Activated naive CD8-positive, alpha-beta T cell treated with anti-CD3 and anti-CD28 coated beads, Interleukin-2, amount 10 ng/mL, durations not matched to agents 7 days and 5 days (primary cell): ENCODE measurements at places on chromosomes 16 and 17.

GRCh38 chr17:2482218-2482617, 29.5 kb downstream of the METTL16 start:
- no peak for DNase-seq

DNA sequence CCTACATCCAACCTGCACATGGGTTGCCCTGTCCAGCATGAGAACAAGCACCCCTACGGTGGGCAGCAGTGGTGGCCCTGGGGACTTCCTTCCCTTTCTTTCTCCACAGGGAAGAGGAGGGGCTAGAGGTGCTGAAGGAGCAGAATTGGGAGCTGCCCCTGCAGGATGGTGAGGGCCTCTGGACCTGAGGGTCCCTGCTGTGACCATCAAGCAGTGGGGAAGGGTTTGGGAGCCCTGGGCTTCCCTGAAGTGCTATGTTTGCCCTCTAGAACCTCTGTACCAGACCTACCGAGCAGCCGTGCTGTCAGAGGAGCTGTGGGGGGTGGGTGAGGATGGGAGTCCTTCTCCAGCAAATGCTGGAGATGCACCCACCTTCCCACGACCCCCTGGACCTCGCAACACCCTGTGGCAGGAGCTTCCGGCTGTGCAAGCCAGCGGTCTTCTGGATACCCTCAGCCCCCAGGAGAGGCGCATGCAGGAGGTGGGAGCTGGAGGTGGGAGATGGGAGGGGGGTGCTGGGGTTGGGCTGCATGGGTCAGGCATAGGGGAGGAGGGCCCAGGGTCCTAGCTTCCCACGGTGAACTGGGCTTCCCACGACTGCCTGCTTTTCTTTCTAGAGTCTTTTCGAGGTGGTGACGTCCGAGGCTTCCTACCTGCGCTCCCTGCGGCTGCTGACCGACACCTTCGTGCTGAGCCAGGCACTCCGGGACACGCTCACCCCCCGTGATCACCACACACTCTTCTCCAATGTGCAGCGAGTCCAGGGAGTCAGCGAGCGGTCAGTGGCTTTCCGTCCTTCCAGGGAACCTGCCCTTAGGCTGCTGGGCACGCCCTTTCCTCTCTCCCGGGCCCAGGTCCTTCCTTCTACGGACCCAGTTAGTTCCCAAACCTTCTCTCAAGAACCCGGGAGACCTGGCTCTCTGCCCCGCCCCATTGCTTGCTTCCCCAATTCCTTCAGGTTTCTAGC, 5.0 kb downstream of the ARHGEF15 start:
- DNase-seq = no peak

- no peak for DNase-seq
These were observed 3.1 kb upstream of the AP2B1 start for GRCh38 chr17:35584061-35584460.

DNA sequence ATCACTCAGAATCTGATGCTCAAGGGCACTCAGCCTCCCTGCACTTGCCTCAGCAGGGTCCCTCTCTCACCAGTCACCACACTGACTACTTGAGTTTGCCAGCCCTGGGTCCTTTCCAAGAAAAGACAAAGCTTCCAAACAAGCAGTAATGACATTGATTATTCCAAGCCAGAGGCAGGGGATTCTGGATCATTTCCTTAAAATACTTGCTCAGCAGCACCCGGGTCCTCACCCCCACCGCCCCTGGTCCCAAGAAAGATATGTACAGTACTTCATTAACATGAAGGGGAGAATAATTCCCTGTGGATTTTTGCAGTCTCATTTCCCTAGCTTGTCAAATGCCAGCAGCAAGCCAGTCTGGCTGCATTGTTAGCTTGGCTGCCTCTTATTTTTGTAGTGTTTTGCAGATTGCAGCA, 83.2 kb upstream of the GNAO1 start:
- DNase-seq = no peak

- no peak for DNase-seq
These were observed 29.5 kb upstream of the CREBBP start for GRCh38 chr16:3909791-3910583.

DNA sequence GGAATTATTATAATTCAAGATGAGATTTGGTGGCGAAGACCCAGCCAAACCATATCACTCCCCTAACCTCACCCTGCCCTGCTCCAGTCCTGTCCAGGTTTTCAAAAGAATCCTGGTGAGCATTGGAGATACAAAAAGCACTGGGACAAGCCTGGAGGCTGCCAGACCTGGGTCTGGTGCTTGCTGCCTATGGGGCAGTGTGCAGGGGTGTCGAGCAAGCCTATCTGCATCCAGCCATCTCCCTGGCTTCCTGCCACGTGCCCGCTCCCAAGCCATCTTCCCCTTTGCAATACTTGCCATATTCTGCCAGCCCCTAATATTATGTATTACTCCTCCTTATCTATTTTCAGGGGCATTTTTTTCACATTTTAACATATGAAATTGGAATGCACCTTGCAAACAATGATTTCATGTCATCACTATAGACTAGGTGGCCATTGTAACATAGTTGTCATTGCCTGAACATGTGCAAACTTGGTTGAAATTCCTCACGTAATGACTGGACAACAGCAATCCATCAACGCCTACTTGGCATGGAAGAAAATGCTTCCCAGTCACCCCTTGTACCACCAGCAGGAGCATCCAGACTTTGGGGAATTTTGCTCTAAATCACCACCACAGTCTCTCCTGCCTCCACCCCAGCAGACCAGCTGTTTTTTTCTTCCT, 8.1 kb upstream of the KDM8 start:
- DNase-seq = no peak

- DNase-seq = no peak
These were observed 25.6 kb downstream of the USP22 start for GRCh38 chr17:21017256-21017655.

GRCh38 chr16:20768121-20768520, 4.3 kb downstream of the ACSM3 start:
- DNase-seq = no peak

DNA sequence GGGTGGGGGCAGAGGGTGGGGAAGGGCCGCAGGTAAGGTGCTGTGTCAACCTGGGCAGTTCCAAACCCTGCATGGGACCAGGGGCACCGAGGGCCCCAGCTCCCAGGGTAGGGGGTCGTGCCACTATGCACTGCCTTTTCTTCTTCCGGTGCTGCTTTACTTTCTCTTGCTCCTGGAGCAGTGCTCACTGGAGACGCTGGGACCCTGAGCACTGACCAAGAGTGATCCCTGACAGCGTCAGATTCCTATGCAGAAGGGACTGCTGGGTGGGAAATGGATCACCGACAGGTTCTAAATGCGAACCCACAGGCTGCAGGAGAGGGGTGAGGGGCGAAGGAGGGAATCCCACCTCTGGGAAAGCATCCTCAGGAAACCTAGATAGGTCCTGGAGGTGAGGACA, 470.1 kb downstream of the SOX9 start:
- no peak for DNase-seq

- no peak for DNase-seq
These were observed 53.4 kb downstream of the GAS7 start for GRCh38 chr17:10144982-10145381.

GRCh38 chr17:15085890-15086677, 179.0 kb downstream of the PMP22 start:
- no peak for DNase-seq

GRCh38 chr17:32628271-32629044, 141.7 kb downstream of the CDK5R1 start:
- no peak for DNase-seq

DNA sequence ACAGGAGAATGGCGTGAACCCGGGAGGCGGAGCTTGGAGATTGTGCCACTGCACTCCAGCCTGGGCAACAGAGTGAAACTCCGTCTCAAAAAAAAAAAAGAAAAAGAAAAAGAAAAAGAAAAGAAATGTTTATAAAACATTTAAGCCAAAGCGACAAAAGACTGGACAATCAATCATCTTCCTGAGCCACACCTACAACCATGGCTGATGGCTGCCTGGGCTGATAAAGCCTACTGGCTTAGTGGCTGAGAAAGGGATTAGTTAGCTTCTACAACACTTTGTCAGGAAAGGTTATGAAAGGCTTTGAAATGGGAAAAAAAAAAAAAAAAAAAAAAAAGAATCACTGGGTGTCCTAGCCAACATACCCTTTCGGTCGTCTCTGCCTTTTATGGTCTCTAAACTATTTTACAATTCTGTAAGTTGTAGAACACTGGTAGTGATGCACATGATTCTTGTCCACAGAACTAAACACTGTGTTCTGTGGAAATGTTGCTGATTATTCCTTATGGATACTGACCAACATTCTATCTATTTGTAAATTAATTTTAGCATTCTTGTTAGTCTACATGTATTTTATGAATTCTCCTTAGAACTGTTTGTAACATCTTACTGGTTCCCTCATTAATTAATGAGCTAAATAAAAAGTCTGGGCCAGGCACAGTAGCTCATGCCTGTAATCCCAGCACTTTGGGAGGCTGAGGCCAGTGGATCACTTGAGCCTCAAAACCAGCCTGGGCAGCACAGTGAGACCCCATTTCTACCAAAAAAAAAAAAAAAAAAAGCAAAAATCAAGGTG, 45.5 kb downstream of the ZZEF1 start:
- DNase-seq = no peak

DNA sequence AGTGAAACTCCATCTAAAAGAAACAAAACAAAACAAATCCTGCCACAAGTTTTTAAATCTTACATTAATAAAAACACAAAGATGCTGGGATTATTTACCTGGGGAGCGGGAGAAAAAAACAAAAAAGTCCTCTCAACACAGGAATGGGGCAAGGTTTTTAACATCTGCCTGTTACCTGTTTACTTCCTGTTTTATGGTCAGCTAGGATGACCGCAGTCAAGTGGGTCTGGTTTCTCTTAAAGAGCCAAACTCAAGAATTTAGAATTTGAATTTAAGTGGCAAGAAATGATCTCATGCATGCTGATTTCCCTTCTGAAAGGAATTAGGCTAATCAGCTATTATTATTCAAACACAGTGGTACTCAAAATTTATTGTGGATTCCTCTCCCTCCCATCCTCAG, 39.7 kb upstream of the TBC1D3K start:
- DNase-seq = no peak

DNA sequence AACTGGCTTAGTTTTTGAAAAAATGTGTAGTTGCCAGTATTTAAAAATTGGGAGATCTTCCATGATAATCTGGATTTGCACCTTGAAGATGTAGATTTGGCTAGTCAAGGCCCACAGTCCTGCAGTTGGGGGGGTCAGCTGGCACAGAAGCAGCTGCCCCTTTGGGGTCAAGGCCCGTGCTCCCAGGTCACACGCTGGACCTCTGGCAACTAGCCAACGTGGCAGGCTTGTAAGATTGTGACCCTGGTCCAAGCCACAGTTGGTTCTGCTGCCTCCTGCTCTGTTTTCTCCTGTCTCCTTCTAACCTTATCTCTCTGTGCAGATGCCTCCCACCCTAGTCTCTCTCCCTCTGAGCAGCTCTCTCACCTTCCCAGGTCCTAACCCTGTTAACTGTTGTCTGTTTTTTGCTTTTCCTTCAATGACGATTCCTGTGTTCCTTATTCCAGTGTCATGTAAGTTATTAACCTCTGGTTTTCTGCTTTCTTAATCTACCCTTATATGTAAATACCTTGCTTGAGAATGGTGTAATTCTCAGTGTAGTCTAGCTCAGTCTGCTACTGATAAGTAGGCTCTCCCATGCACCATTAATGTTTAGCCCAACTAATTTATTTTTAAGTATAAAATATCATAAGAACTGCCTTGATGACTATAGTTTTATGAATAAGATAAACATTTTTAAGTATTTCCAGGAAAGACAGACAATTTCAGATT, 27.9 kb downstream of the CLEC16A start:
- no peak for DNase-seq

DNA sequence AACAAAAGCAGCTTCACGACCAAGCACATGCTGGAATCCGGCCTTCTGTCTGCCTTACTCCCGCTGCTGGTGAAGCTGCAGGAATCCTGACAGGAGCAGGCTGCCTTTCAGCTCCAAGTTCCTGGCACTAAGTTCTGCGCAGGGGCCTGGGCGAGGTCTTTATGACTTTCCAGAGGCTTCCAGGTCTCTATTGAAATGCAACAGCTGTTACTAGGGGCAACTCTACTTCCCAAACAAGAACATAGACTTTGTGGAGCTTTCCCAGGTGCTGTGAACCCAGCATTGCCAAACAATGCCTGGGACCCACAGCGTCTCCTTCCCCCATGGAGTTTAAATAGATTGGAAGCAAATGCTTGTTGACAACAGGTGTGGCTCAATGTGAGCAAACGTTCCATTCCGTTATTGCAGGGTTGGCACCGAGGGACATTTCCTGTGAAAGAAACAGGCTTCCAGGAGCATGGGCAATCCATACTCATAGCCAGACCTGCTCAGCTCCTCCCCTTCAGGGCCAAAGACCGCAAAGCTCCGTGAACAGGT, 156.0 kb downstream of the CDH13 start:
- no peak for DNase-seq

DNA sequence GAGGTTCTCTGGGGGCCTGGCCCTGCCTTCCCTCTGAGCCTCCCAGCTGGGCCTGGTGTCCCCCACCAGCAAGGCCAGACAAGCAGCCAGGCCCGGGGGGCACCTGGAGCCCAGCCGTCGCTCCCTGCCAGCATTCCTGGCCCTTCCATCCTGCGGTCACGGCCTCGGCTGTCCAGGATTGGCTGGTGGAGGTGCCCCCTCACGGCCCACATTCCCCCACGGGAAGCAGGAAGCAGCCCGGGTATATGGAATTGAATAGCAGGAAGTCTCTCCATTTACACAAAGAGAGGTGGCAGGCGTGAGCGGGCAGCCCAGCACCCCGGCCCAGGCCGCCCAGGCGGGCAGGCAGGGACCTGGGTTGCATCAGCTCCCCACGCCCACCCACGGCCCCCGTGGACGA, 14.5 kb downstream of the TRAF7 start:
- DNase-seq = no peak

DNA sequence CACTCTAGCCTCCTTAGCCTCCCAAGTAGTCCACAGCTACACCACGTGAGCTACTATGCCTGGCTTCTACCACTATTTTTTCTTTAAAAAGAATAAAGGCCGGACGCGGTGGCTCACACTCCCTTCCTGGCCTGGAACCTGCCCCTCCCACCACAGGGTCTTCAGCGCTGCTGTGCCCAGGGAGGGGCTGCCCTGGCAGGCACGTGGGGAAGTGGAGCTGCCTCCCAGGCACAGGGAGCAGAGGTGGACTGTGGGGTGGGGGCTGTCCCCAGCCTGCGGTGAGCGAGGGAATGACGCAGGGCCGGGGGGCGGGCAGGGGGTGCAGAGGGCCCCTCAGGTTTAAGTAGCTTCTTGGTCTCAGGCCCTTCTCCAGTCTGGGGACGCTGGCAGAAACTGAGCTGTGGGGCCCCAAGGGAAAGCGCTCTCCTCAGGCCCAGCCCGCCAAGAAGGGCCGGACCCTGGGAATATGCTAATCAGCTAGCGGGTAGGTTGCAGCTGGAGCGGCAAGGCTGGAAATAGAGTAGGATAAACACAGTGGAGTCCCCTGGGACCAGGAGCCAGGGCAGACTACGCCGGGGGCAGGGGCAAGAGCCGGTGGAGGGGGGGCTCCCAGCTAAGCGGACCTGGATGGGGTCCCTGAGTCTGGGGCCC, 46.8 kb downstream of the TIMM22 start:
- no peak for DNase-seq
